ENCODE measurements at places on chromosomes 4 and X.

DNA sequence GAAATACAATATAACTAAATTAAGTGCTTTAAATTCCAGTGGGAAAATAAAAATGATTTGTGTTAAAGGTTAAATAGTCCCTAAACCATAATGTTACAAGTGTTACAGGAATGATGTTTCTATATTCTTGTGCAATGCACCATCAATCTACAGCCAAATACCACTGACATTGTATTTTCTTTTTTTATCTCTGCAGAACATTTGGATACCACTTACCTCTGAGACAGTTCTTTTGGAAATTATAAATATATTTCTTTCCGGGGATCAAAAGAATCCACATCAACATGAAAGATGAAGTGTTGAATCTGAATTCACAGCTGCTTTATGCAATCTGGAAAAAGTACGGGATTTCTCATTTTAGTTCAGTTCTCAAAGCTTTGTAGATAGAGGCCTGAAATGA lies 518.3 kb upstream of the AGA start:
- no peak for DNase-seq

GRCh38 chr4:76494871-76495590 lies 60.0 kb downstream of the SHROOM3 start:
- DNase-seq: no peak

DNA sequence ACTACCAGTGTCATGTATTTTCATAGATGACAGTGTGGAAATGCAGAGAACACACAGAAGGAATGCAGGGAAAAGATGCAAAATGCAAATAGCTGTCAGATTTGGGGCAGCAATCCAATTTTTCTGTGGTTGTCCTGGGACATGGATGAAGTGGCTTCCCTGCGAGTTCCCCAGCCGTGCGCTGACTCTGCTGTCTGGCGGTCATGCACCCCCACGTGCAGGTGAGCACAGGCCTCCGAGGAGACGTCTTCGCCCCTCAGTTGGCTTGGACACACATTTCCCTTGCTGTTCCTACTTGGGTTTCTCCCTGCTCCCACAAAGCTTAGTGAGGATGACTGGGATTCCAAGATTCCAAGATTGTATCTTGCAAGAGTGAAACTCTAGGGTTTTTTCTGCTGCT lies 24.4 kb downstream of the BLOC1S4 start:
- DNase-seq: no peak

DNA sequence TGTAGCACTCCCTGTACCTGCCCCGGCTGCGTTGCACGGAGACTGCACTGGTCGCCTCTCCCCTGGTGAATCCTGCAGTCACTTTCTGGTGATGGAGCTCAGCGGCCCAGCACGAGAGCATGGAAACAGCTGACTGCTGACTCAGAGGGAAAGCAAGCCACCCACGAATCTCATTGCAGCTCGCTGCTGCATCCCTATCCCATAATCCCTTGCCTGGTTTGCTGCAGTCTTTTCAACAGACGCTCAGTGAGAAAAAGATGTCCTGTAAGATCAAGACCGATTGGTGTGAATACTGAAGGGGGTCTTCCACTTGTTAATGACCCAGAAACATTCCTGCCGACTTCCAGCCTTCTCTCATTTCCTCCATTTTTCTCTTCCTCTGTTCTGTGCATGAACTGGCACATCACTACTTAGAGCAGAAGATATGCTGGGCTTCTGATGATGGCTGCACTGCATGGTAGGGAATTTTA lies 52.9 kb downstream of the TRIM2 start:
- peak; percentile 50 for DNase-seq

GRCh38 chr4:184423003-184423686 lies 51.2 kb downstream of the IRF2 start:
- DNase-seq: no peak

GRCh38 chrX:46029777-46030176 lies 515.4 kb downstream of the ZNF674 start:
- no peak for DNase-seq

Measured in right hindlimb (tissue), 1 donor.